Activated T-cell treated with anti-CD3 and anti-CD28 coated beads, Interleukin-2, amount 50 U/mL, for 24 hours (primary cell): ENCODE measurements at places on chromosomes 13 and 19.

- no peak overlapping the region for H3K4me3 ChIP-seq
- H3K27ac ChIP-seq: no peak overlapping the region
- H3K27me3 ChIP-seq: peaks cover 6% of the 10 kb centered on the region
- no peaks in the 10 kb centered on the region for H3K36me3 ChIP-seq
- peaks cover 6% of the 10 kb centered on the region for H3K4me1 ChIP-seq
- DNase-seq: no peak
Observed at GRCh38 chr19:2391118-2391725, 31.2 kb downstream of the TMPRSS9 start.

DNA sequence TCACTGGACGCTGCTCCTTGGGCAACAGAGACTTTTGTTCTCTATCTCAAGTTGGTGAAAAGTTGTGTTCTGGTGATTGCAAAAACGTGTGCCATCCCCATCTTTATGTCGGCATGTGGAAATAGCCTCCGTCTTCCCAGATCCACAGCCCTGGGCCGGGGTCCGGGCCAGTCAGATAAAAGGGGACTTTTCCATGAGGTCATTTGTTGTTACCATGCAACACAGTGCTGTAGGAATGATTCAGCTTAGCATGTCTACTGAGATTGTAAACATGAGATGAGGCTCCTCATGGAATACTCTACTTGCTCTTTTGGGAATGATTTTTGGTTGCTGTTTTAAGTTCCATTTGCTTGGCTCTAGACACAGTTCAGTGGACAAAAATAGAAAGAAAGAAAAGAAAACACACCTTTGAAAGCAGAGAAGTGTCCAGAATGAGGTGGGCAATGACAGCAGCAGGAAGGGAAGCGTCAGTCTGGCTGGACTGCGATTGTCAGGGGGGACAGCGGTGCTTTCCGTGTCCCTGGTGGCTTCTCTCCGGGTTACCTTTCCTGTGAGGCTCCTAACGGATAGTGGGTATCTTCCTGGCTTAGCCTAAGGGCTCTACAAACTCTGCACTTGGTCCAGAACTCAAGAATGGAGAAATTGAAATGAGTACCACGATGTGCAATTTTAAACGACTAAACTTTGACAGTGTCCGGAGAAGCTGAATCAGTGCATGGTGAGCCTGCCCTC, 91.6 kb downstream of the TEX29 start:
- DNase-seq: no peak
- H3K4me1 ChIP-seq: no peaks in the 10 kb centered on the region
- no peaks in the 10 kb centered on the region for H3K36me3 ChIP-seq
- H3K4me3 ChIP-seq: no peak overlapping the region
- H3K27ac ChIP-seq: no peak overlapping the region
- peaks cover 21% of the 10 kb centered on the region for H3K27me3 ChIP-seq

DNA sequence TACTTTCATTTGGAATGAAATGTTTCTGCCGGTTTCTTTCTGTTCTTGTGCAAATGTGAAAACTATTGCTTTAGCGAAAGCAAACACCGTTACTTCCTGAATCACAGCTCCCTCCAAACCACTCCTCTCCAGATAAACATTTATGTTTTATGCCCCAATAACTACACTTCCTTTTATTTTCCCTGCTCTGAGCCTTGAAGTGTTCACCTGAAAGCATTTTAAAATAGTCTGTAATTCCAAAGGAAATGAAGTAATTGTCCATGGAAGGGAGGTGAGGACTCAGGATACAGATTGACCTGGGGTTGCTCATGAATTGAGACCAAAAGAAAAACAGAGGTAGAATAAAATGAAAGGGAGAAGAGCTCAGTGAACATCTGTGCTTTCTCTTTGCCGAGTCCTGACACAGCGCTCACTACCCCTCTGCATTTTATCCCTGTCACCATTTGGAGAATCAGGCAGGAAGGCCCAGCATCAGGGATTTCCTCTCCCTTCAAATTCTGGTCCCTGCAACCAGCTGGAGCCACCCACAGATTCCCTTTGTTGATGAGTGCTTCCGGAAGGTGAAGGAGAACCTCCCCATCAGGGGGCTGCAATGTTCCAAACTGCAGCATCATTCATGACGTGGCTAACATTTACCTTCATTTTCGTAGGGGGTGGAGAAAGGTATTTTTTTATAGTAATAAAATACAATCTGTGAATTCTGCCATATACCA, 171.9 kb downstream of the ITGBL1 start:
- no peak overlapping the region for H3K27ac ChIP-seq
- no peaks in the 10 kb centered on the region for H3K36me3 ChIP-seq
- H3K4me3 ChIP-seq: no peak overlapping the region
- DNase-seq: no peak

DNA sequence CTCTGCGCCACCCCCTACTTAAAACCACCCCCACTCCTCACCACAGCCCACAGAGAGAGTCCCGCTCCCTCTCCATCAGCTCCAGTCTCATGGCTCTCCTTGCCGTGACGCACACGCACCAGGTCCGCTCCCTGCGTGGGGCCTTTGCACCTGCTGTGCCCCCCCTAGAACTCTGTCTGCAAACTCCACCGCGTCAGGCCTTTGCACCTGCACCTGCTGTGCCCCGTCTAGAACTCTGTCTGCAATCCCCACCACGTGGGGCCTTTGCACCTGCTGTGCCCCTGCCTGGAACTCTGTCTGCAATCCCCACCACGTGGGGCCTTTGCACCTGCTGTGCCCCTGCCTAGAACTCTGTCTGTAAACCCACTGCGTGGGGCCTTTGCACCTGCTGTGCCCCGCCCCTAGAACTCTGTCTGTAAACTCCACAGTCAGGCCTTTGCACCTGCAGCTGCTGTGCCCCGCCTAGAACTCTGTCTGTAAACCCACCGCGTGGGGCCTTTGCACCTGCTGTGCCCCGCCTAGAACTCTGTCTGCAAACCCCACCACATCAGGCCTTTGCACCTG, 4.2 kb downstream of the SHC2 start:
- no peak for DNase-seq
- H3K27ac ChIP-seq: no peak overlapping the region
- no peaks in the 10 kb centered on the region for H3K36me3 ChIP-seq
- no peak overlapping the region for H3K4me3 ChIP-seq
- peaks cover 9% of the 10 kb centered on the region for H3K27me3 ChIP-seq
- H3K4me1 ChIP-seq: peaks cover 7% of the 10 kb centered on the region

DNA sequence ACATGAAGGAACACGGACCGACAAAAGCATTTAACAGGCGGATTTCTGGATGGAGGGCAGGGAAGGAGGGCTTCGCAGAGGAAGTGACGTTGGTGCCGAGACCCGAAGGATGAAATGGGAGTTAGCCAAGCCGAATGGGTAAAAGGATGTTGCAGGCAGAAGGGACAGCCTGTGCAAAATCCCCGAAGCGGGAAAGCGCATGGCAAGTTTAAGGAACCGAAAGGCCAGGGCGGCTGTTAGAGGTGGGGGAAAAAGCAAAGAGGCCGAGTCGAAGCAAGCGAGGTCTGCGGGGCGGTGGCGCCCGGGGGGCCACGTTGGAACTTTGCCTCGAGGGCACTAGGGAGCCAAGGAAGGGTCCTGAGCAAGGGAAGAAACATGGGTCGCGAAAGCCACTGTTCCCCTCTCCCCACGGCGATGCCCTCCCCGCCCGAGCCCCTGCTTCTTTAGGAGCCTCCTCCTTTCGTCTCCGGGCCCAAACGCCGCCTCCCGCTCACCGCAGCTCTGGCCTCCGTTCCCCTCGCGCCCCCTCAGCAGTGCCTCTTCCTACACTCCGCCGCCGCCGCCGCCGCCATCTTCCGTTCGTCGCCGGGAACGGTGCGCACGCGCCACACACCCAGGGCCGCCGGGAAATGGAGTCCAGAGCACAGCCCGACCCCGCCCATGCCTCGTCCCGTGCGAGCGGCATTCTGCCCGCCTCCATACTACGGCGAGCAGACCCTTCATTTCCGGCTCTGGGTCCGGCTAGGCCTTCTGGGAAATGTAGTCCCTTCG, at the start of gene SYMPK:
SYMPK (minus strand) TSS at position 584 of the 771 bp plus-strand sequence. CDS start 8,652 bp downstream, outside the sequence.
- DNase-seq: peak; percentile 97
- peak within 1 kb of the TSS; percentile 97 for H3K4me3 ChIP-seq
- H3K27me3 ChIP-seq: peaks cover 26% of the 10 kb centered on the region
- H3K36me3 ChIP-seq: peaks cover 45% of the 10 kb centered on the region
- peak within 1 kb of the TSS; percentile 98 for H3K27ac ChIP-seq

DNA sequence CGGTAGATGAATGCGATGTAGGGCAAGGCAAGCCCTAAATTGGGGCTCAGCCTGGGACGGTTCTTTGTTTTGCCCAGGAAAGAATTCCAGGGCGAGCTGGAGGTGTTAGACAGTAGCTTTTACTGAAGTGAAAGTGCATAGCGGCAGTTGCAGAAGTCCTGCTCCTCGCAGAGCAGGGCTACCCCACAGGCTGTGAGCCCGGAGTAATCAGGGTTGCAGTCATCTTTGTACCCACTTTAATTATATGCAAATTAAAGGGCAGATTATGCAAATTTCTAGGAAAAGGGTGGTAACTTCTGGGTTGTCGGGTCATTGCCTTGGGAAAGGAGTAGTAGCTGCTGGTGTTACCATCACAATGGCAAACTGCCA, 30.5 kb downstream of the VAV1 start:
- peaks cover 47% of the 10 kb centered on the region for H3K36me3 ChIP-seq
- H3K27ac ChIP-seq: peak overlapping the region; percentile 98
- H3K27me3 ChIP-seq: no peaks in the 10 kb centered on the region
- H3K4me3 ChIP-seq: peak overlapping the region; percentile 85
- DNase-seq: no peak
- H3K4me1 ChIP-seq: peaks cover 61% of the 10 kb centered on the region

DNA sequence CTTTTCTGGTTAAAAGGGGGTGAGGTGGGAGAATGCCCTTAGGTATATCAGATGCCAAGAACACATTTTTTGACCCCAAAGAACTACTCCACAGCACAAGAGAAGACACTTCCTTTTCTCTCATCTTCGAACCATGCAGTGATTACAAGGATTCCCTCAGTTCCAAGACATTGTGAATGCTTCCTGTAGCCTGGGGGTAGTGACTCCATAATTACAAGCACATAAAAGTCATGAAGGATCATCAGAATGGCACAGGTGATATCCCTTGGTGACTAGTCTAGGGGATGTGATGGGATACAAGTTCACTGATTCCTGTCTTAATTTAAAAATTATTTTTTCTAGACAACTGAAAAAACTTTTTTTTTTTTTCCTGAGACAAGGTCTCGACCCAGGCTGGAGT, 78.0 kb downstream of the ZC3H13 start:
- no peak for DNase-seq
- H3K36me3 ChIP-seq: peaks cover 94% of the 10 kb centered on the region
- no peaks in the 10 kb centered on the region for H3K27me3 ChIP-seq
- H3K27ac ChIP-seq: no peak overlapping the region
- peaks cover 7% of the 10 kb centered on the region for H3K4me1 ChIP-seq

DNA sequence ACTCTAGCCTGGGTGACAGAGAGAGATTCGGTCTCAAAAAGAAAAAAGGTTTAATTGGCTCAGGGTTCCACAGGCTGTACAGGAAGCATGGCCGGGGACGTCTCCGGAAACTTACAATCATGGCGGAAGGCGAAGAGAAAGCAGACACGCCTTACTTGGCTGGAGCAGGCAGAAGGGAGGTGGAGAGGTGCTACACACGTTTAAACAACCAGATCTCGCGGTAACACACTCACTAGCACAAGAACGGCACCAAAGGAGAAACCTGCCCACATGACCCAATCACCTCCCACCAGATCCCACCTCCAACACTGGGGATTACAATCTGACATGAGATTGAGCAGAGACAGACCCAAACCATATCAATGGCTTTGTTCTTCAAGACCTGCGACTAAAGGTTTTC, 12.8 kb downstream of the CASP14 start:
- no peak overlapping the region for H3K4me3 ChIP-seq
- peaks cover 43% of the 10 kb centered on the region for H3K27me3 ChIP-seq
- H3K36me3 ChIP-seq: no peaks in the 10 kb centered on the region
- no peaks in the 10 kb centered on the region for H3K4me1 ChIP-seq
- no peak overlapping the region for H3K27ac ChIP-seq
- no peak for DNase-seq

- no peak for DNase-seq
- no peaks in the 10 kb centered on the region for H3K27me3 ChIP-seq
- H3K4me3 ChIP-seq: no peak overlapping the region
Observed at GRCh38 chr13:84994582-84994981, 804.6 kb downstream of the SLITRK6 start.

DNA sequence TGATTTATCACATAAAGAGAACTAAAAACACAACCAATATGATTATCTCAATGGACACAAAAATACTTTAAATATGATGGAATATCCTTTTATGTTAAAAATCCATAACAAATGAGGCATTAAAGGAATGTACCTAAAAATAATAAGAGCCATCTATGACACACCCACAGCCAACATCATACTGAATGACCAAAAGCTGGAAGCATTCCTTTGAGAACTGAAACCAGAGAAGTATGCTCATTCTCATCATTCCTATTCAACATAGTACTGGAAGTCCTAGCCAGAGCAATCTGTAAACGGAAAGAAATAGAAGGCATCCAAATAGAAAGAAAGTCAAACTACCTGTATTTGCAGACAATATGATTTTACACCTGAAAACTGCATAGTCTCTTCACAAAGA, 671.0 kb downstream of the SLITRK1 start:
- DNase-seq: no peak
- H3K4me3 ChIP-seq: no peak overlapping the region
- no peaks in the 10 kb centered on the region for H3K4me1 ChIP-seq
- no peak overlapping the region for H3K27ac ChIP-seq
- no peaks in the 10 kb centered on the region for H3K27me3 ChIP-seq
- no peaks in the 10 kb centered on the region for H3K36me3 ChIP-seq

DNA sequence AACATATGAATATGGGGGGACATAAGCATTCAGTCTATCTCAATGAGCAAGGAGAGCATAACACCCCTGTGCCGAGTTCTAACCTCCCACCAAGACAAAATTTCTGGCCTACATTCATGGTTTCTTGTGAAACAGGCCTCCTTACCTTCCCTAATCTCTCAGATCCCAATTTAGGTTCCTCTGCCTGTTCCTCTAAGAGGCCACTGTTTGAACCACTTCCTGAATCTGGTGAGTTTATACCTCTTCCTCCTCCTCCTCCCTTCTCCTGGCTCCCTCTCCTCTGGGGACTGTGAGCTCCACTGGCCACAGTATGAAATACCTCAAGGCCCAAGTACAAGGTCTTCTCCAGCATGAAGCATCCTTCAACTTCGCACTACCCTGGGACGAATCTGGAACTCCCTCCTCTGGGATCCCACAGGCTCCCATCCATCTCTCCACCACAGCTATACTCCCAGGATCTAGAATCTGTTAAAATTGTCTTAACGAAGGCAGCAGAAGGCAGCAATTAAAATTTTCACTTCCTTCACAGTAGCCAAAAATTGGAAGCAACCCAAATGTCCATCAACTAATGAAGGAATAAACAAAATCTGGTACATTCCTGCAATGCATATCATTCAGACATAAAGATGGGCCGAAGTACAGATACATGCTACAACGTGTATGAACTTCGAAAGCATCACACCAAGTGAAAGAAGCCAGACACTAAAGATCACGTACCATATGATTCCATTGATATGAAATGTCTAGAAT, 7.8 kb upstream of the SIGLECL1 start:
- no peaks in the 10 kb centered on the region for H3K36me3 ChIP-seq
- no peak overlapping the region for H3K27ac ChIP-seq
- DNase-seq: no peak
- H3K27me3 ChIP-seq: peaks cover 19% of the 10 kb centered on the region
